ENCODE measurements at places on chromosomes 7 and 10. TPM values are rescaled to one million over a fixed set of nuclear protein-coding genes. Genes with fewer than 3 reads are reported as not detected.

The FBXL13 gene
- 0.85 TPM for total RNA-seq

The AKR1C3 gene
- 119 TPM for total RNA-seq

The DNTT gene
- total RNA-seq: not detected

The PNLIP gene
- total RNA-seq: not detected

The SLC16A12 gene
- total RNA-seq: 0.14 TPM

The MSS51 gene
- total RNA-seq: 1.5 TPM

The ZNF736 gene
- 11.2 TPM for total RNA-seq

The NKX1-2 gene
- total RNA-seq: not detected

The MACC1 gene
- total RNA-seq: under 0.01 TPM

The MALSU1 gene
- total RNA-seq: 72.7 TPM

The YWHAG gene
- total RNA-seq: 154 TPM

The PRSS2 gene
- total RNA-seq: not detected

The CREB3L2 gene
- total RNA-seq: 32.2 TPM

The EMX2 gene
- total RNA-seq: 0.09 TPM

The PLCE1 gene
- 3.6 TPM for total RNA-seq

The AOAH gene
- not detected for total RNA-seq

The RAB18 gene
- total RNA-seq: 44.4 TPM

The OR2A5 gene
- not detected for total RNA-seq

The TMEM178B gene
- total RNA-seq: 0.34 TPM

The PRKCQ gene
- total RNA-seq: 0.17 TPM

The PHYHIPL gene
- total RNA-seq: under 0.01 TPM

The LRRC17 gene
- 2.0 TPM for total RNA-seq

The HYAL4 gene
- total RNA-seq: not detected

The CPXM2 gene
- total RNA-seq: 1.0 TPM

The FAM221A gene
- total RNA-seq: 7.5 TPM

The GPR15LG gene
- not detected for total RNA-seq

The TCF7L2 gene
- 2.9 TPM for total RNA-seq

The GPNMB gene
- total RNA-seq: 0.68 TPM

The HOXA3 gene
- 2.4 TPM for total RNA-seq

The NFKB2 gene
- 33.0 TPM for total RNA-seq

The EXOC4 gene
- 112 TPM for total RNA-seq

The PON1 gene
- total RNA-seq: not detected
